ENCODE measurements at places on chromosomes 13 and 19.

DNA sequence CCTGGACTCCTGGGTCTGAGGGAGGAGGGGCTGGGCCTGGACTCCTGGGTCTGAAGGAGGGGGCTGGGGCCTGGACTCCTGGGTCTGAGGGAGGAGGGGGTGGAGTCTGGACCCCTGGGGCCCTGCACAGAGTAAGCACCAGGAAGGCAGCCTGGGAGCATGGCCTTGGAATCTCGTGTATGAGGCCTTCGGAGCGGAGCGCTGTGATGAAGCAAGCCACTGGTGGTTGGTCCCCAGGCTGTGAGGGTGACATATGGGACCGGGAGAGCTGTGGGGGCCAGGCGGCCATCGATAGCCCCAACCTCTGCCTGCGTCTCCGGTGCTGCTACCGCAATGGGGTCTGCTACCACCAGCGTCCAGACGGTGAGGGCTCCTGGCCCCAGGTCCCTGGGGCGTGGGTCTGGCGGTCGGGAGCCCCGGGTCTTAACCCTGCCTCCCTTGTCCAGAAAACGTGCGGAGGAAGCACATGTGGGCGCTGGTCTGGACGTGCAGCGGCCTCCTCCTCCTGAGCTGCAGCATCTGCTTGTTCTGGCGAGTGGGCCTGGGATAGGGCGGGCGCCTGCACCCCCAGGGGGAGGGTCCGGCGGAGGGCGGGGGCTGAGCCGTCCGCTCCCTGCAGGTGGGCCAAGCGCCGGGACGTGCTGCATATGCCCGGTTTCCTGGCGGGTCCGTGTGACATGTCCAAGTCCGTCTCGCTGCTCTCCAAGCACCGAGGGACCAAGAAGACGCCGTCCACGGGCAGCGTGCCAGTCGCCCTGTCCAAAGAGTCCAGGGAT, 918 bp downstream of the TMEM190 start:
- H3K27me3 ChIP-seq, result peaks cover 7% of the 10 kb centered on the region
- H3K27ac ChIP-seq, result no peak overlapping the region
- H3K4me1 ChIP-seq, result peaks cover 66% of the 10 kb centered on the region
- no peaks in the 10 kb centered on the region for H3K36me3 ChIP-seq
- peak; percentile 52 for DNase-seq

- H3K4me3 ChIP-seq, result no peak overlapping the region
- H3K36me3 ChIP-seq, result no peaks in the 10 kb centered on the region
- H3K4me1 ChIP-seq, result no peaks in the 10 kb centered on the region
- no peak overlapping the region for H3K27ac ChIP-seq
- H3K27me3 ChIP-seq, result no peaks in the 10 kb centered on the region
These were observed 102.0 kb downstream of the CACNA1A start for GRCh38 chr19:13404236-13404635.

GRCh38 chr19:43784981-43785808, 4.4 kb upstream of the KCNN4 start:
- H3K36me3 ChIP-seq, result no peaks in the 10 kb centered on the region
- H3K4me1 ChIP-seq, result peaks cover 18% of the 10 kb centered on the region
- no peak overlapping the region for H3K27ac ChIP-seq
- H3K4me3 ChIP-seq, result peak overlapping the region; percentile 60

- no peak for DNase-seq
- peaks cover 6% of the 10 kb centered on the region for H3K36me3 ChIP-seq
- H3K27ac ChIP-seq, result no peak overlapping the region
- no peak overlapping the region for H3K4me3 ChIP-seq
- no peaks in the 10 kb centered on the region for H3K27me3 ChIP-seq
These were observed 5.7 kb downstream of the JAK3 start for GRCh38 chr19:17841810-17842662.
